Stimulated activated CD4-positive, alpha-beta T cell treated with anti-CD3 and anti-CD28 coated beads, Interleukin-12 subunit alpha, Interleukin-12 subunit beta, amount 100 ng/mL, for 24 hours (primary cell): ENCODE measurements at places on chromosomes 7 and 10.

DNA sequence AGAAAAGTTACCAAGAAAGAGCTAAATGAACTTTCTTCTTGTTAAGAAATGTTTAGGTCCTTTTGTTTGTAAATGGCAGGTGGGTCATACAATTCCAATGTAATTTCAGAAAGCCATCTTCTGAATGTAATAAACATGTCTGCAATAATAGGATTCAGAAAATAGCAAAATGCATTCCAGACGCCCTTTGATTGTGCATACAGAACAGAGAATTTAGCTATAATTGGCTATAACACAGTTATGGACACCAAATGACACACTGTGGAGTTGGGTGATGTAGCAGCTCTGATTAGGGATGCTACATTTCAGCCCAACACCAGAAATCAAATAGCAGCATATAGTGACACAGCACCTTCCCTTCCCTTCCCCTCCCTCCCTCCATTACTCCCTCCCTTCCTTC lies 240.8 kb downstream of the SNX10 start:
- DNase-seq, result no peak

DNA sequence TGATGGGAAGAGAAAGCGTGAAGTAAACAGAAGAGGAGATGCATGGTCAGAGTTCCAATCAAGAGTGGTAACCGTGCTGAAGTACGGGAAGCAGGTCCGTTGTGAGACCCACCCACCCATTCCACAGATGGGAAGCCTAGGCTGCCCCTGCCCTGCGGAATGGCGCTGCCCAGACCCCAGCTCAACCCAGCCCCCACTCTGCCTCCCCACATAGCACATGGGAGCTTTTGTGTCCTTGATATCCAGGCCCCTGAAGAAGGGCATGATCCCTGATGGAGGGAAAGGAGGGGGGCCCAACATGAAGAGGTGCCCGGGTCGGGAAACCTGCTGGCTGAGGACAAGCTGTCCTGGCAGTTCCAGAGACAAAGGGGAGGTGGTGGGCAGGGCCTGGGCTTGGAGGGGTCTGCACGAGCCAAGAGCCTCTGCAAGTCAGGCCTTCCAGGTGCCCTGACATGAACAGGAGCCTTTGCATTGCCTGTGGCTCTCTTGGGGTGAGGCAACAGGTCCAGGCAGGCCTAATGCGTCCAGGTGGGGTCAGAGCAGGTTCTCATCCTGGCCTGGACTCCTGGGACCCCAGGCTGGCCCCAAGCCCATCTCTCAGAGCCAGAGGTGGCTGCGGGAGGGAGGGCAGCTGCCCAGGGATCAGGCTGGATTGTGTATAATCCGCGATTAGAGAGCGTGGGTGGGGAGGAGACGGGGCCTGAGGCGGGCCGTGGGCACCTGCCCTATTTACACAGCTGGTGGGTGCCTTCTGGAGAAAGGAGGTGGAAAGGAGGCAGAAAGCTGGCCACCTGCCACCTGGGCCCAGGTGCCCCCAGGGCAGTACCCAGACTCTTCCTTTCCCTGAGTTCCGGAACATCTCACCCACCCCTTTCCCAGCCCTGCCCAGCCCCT lies 23.5 kb downstream of the YKT6 start:
- no peak for DNase-seq

- no peak for DNase-seq
These were observed 47.9 kb upstream of the IGFBP3 start for GRCh38 chr7:45968856-45969541.

GRCh38 chr7:136585954-136586670 lies 282.3 kb upstream of the CHRM2 start:
- no peak for DNase-seq

DNA sequence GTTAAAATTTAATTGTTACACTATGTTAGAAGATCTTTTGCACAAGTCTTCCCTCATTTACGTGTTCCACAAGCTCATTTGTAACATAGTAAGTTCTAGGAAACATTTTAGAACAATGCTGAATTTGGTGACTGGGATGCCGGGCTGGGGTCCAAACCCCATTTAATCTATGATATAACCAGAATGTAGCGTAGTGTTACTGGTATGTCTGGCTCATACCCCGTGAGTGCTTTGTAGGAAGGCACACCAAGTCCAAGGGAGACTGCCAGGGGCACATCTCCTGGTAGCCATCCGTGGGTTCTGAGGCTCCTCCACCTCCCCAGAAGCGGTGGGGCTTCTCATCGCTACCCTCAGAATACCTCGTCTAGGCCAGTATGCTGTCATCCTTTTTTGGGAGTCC lies 21.3 kb upstream of the TMEM236 start:
- DNase-seq, result no peak

DNA sequence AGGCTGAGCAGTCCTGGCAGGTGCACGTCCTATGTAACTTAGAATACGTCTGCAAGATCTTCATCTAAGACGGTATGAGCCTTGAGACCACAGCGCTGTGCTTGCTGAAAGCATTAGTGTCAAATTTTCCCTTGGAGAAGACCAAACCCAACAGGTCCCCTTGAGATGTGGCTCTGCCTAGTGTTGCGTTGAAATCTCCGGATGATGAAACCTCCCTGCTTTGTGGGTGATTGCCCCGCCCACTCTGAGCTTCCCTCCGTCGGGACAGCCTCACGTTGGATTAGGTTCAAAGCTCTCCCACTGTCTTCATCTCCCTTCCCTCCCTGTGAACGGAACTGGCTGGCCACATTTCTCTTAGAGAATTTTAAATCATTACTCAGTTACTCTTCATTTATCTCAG lies 102.0 kb downstream of the ADARB2 start:
- no peak for DNase-seq

GRCh38 chr7:81937091-81937490 lies 167.2 kb upstream of the HGF start:
- no peak for DNase-seq

- DNase-seq, result no peak
These were observed 2.8 kb upstream of the EZH2 start for GRCh38 chr7:148886844-148887243.

DNA sequence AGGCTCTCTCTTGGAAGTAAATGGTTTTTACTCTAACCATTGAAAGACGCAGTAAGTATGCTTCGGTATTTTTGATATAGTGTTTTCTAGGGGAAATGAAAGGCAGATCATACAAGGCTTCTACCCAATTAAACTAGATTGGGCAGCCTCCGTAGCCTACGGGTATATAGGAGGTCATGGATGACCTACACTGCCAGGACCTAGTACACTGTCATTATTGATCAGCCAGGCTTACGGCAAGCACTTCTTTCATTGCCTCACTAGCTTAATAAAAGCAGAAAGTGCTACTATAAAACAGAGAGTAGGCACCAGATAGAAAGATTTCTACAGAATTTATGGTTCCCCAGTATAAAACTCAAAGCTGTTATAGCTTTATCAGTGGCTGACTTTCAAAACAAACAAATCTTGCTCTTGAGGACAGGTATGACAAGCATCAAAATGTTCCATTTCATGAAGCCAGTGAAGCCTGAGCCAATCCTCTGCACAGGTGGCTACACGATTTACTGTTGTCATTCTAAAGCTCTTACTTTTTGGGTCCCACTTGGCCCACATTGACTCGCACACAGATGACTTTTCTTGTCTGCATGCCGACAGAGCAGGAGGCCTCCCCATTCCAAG lies 358.1 kb downstream of the THSD7A start:
- no peak for DNase-seq

DNA sequence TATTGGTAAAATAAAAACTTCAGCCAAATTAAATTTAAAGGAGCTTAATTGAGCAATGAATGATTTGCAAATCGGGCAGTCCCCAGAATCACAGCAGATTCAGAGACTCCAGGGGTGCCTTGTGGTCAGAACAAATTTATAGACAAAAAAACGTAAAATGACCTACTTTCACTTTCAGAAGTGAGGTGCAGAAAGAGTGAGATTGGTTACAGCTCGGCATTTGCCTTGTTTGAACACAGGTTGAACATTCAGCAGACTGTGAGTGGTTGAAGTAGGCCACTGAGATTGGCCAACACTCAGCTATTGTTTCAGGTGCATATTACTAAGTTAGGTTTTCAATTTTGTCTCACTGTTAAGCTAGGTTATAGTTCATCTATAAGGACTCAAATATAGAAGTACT lies 153.4 kb downstream of the BICC1 start:
- no peak for DNase-seq

DNA sequence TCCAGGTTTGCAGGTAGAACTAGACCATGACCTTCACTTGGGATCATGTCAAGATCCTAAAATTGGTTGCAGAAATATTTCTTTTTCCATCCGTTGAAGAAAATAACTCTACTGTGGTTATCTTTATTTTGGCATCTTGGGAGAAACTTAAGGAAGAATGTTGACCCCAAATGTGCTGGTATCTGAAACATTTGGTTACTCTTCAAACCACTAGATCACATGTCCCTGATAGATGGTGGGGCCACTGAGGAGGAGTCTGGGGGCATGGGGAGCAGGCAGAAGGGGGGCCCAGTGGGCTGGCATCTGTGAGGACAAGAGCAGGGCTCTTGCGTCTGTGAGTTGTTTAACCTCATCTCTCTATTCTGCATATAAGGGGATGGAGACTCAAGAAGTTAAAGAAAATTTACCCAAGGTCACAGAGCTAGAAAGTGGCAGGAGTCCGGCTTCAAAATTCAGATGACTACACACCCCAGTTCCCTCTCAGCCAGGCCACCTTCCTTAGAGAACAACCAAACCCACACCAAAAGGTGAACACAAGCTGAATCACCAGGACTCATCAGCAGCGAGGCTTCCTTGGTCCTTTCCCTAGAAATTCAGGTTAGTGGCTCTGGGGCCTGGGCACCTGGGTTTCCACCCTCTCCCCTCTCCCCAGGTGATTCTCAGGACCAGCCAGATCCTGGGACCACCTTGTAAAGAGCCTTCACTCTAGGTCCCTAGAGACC lies 40.6 kb upstream of the SRGN start:
- no peak for DNase-seq

GRCh38 chr10:26031300-26031699 lies 97.3 kb downstream of the MYO3A start:
- DNase-seq, result no peak

- no peak for DNase-seq
These were observed 1.9 kb downstream of the VPS41 start for GRCh38 chr7:38907066-38907465.

DNA sequence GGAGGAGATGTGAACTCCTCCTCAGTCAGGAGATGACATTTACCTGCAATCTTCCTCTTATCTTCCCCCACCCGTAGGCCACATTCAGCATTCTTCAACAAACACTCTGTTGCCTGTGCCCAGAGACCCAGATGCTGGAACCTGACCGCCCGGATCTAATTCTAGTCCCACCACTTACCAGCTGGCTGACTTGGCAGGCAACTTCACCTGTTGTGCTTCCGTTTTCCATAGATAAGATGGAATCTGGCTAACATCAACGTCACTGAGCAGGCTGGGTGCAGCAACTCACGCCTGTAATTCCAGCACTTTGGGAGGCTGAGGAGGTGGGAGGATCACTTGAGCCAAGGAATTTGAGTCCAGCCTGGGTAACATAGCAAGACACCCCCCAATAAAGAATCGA lies 21.3 kb upstream of the FXYD4 start:
- no peak for DNase-seq
